ENCODE measurements at places on chromosomes 2 and 18.

DNA sequence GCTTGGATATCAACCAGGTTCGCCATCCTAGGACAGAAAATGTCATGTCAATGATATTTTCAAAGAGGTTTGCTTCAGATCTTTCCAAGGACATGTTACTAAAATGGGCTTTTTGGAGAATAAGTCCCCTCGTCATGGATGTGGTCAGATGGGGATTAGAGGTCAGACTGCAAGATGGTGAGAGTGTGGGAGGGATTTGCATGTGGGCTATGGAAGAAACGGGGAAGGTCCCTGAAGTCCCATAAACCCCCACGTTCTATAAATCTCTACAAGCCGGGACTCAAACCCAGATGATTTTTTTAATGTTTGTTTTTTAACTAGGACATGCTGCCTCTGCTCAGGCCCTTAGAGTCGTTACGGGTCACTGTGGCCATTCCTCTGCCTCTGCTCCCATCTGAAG lies 37.7 kb upstream of the IGFBP5 start:
- no peak for DNase-seq

GRCh38 chr18:49739275-49739674 lies 74.1 kb downstream of the ACAA2 start:
- no peak for DNase-seq

DNA sequence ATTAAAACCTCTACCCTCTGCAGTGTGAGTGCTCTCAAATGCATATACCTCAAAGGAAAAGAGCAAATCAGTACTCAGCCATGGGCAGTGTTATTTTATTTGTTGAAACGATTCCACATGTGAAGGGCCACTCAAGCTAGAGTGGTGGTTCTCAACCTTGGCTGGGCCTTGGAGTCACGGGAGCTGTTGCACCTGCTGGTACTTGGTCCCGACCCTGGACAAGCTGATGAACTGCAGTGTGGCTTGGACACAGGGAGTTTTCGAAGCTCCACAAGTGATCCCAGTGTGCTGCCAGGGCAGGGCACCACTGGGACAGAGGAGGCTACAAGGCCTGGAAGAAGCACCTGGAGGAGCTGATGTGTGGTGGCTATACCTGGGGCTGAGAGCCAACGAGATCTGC lies 19.7 kb downstream of the GNLY start:
- DNase-seq = no peak

- DNase-seq = no peak
Observed at GRCh38 chr2:30792521-30792920, 14.7 kb downstream of the CAPN13 start.

DNA sequence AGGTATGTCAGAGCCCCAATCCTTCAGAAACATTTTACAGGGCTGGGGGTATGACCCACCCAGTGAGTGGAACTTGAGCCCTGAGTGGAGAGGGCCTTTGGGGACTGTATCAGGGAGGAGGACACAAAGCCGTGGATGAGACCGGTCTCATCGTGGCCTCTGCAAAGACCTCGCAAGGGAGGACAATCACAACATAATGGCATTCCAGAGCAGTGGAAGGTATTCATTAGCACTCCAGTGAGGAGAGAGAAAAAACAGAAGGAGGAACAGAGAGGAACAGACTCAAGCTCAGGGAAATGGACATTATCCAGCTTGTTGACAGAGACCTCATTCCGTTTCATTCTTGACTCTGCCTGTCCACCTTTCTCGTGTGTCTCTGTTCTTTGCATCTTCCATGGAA lies 38.8 kb upstream of the CTAGE1 start:
- no peak for DNase-seq

DNA sequence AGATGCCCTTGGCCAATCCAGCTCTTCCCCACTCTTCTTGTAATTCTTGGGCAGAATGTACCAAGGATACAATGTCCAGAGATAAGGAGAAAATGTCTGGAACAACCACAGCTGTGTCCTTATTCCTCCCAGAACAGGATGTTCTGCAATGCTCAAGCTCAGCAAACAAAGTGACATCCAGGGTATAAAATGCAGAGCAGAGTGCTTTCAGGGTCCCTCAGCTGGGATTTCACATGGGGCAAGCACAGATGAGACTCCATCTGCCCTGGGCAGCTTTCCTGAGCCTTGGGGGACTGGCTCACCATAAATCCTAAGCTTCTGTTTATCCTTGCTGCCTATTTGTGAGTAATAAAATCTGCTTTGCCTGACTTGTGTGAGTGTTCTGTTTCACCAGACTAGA lies 127.4 kb downstream of the VAPA start:
- DNase-seq = peak; percentile 43

DNA sequence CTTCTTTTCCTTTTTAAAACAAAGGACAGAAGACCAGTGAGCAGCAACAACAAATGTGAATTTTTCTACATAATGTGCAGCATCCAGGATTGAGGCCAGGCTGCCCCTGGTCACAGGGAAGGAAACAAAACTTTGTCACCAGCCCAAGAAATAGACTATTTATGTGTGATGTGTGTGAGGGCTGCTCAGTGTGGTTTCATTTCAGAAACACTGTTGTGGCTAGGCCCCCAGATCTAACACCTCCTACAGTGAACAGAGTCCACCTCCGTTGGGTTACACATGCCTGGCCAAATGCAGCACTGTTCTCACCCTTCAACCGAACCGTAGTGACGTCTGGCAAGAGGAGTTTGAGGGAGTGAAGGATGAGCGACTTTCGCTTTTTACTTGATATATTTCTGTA lies 146.3 kb upstream of the RIOK3 start:
- no peak for DNase-seq

DNA sequence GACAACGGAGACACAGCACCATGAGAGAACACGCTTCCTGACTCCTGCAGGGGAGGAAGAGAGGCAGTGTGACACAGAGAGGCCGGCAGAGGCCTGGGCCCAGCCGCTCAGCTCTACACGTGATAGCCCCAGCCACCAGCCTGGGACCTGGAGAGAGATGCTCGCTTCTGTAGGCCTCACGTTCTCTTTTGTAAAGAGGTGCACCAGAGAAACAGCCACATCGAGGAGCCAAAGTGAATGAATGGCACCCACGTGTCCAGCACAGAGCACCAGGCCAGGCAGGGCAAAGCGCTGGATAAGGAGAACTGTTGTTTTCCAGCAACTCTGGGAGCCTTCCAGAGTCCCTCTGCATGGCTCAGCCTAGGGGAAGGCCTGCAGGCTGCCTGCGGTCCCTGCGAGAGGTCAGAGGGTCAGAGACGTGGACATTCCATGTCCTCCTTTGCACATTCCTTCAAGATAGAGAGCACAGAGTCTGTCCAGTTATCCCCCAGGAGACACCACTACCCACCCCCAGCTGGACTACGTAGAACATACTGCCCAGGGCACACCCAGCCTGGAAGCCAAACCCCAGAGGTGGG lies 14.2 kb downstream of the LIMS2 start:
- peak; percentile 41 for DNase-seq

DNA sequence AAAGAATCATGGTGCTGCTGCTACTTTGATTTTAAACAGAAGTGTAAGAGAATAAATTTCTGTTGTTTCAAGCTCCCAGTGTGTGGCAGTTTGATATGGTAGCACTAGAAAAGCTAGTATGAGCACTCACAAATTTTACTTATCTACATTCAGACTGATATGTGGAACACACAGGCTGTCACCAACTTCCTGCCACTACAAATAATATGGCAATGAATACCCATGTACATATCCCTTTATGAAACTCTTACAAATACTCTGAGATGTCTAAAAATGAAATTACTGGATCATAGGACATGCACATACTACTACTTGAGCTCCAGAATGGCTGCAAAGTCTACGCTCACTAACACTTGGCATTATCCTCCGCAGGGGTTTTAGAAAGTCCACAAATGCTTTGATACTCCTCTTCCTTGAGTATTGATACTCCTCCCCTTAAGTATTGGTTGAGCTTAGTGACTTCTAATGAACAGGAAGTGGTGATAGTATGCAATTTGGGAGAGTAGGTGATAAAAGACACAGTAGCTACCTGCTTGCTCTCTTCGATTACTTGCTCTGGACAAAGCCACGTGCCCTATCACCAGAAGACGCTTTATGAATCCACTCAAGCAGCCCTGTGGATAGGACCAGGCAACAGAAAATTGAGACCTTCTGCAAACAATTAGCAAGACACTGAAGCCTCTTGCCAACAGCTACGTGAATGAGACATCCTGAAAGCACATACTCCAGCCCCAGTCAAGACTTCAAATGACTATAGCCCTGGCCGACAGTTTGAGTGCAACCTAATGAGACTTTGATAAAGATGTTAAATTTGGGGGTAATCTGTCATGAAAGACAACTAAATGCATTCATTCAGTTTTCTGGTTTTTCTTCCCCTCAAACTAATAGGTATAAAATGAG lies 35.4 kb downstream of the FBXO11 start:
- no peak for DNase-seq

DNA sequence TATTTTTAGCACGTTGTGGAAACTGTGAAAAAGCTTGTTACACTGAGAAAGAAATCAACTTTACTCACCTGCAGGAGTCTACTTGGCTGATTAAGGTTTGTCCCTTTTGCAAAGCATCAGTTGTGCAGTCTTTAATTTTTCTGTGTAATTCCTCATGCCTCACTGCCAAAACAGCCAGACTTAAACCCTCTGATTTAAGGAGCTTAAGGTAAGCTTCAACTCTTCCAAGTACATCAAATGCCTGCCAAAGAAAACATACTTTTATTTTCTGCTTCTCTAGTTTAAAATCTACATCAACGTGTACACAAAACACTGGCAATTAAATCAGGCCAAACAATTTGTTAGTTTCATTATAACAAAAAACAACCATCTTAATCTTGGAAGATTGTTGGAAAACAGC lies 98.0 kb upstream of the TTN start:
- no peak for DNase-seq

GRCh38 chr2:166184789-166185188 lies 57.0 kb upstream of the SCN1A start:
- DNase-seq = no peak

DNA sequence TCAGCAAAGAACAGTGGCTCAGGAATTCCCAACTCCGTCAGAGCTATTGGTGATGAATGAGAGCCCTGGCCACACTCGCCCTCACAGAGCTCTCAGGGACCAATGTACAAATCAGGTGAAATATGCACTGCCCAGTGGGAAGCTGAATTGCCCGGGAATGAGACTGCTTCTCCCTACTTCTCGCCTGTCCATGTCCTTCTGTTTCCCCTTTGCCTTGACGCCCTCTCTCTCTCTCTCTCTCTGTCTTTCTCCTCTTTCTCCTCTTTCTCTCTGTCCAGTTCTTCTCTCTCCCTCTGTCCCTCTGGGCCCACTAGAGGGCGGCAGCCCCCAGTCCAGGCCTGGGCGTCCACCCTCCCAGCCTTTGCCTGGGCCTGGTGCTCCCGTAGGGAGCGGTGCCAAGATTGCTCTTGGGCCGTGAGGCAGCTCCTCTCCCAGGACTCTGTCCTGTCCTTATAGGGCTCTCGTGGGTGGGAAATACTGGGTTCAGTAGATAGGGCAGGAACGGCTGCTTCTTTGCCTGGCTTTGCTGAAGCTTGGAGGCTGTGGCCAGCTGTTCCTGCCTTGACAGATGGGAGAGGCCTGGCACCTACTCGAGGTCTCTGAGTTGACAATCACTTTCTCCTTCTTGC lies 28.4 kb upstream of the PUM2 start:
- DNase-seq = peak; percentile 67

- DNase-seq = no peak
Observed at GRCh38 chr2:104746299-104746698, 107.6 kb upstream of the POU3F3 start.

DNA sequence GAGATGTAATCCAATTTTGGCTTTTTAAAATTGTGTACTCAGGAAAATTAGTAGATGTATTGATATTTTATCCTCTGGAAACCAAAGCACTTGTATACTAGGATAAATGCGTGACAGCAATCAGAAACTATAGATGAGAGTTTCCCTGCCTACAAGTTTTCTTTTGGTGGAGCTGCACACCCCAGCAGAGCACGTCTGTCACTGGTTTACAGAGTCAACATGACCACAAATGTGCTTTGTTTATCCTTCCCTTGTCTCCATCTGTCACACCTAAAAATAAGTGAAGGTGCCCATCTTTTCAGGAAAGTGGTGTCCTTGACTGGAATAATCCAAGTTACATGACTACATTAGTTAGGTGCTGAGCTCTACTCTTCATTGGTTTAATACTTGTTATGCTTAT lies 210.4 kb upstream of the DSEL start:
- no peak for DNase-seq

DNA sequence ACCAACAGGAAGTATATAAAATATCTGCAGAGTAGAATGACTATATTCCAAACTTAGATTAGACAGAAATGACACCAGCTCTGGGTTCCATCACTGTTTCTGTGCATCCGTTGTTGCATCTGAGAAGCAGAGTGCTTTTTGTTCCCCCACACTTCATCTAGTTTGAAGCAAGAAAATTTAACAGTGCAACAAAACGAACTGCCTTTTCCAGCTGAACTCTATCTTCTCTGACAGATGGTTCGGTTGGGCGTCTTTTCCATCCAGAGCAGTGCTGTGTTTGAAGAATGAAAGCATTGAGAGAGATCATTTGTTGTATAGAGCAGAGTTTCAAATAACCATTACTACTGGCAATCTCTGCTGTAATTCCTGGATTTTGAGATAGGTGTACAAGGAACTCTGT lies 757.5 kb downstream of the DPP10 start:
- DNase-seq = no peak

- DNase-seq = peak; percentile 93
Observed at GRCh38 chr2:12587729-12588522, 128.8 kb upstream of the TRIB2 start.

DNA sequence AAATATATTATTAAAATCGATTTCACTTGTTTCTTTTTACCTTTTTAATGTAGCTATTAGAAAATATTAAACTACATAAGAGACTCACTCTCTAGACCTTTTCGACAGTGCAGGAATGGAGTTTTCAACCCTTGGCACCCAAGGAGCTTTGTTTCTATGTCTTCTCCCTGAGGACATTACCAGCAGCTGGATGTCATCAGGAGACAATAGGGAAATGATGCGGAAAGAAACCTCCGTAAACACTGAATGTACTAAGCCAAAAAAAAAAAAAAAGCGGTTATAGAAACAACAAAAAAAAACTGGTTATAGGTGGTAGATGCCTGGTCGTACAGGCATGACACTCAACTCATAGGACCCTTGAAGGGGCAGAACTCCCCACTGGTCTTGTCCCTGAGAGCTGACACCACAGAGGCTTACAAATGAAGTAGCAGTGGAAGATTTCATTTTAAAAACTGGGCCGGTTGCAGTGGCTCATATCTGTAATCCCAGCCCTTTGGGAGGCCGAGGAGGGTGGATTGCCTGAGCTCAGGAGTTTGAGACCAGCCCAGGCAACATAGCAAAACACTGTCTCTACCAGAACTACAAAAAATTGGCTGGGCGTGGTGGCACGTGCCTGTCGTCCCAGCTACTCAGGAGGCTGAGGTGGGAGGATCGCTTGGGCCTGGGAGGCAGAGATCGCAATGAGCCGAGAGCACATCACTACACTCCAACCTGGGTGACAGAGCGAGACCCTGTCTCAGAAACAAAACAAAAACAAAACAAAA lies 23.8 kb downstream of the THAP4 start:
- DNase-seq = no peak

DNA sequence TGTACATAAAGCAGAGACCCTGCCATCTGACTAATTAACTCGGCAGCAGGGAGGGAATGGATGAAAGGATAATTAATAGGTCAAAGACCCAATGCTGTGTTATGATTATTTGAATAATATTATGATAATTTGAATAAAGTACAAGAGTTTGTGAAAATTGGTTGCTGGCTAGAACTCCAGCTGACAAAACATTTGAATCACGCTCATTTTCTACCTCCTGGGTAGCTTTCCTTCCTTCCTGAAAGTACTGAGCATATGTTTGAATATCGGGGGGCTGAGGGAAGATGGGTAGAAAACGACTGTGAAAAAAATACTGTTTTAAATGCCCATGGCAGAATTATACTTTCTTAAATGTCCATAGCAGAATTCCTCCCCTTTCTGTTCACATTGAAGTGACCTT lies 243.6 kb upstream of the RBMS1 start:
- DNase-seq = peak; percentile 15

Measured in brain microvascular endothelial cell (primary cell).